ENCODE measurements at places on chromosomes 5 and 9.

- DNase-seq, result no peak
Measured at GRCh38 chr5:10699987-10700386, 61.0 kb downstream of the DAP start.

GRCh38 chr5:65125591-65126541, 355.9 kb downstream of the ADAMTS6 start:
- DNase-seq, result no peak

- DNase-seq, result no peak
Measured at GRCh38 chr9:107548298-107549142, 59.0 kb upstream of the KLF4 start.

DNA sequence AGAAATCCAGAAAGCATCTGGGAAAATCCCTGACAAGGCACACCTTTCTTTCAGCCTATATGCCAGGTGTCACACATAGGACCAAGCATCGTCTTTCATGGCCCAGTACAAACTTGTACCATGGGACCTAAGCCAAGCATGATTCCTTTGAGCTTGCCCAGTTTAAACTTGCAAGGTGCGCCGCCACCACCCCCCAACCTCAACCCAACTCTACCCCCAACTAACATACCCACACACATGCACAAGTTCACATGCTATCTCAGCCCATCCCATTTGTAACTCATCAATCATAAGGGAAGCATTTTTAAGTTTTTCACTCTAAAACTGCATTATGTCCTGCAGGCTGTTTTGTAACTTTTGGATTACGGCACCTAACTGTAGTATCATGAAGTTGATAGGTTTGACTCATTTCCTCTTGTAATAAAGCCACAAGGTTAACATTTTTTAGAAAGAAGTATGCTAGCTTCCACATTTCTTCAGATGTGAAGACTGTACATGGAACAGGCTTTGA, 145.9 kb upstream of the FST start:
- no peak for DNase-seq

GRCh38 chr5:171523781-171524180, 104.3 kb downstream of the FGF18 start:
- no peak for DNase-seq

DNA sequence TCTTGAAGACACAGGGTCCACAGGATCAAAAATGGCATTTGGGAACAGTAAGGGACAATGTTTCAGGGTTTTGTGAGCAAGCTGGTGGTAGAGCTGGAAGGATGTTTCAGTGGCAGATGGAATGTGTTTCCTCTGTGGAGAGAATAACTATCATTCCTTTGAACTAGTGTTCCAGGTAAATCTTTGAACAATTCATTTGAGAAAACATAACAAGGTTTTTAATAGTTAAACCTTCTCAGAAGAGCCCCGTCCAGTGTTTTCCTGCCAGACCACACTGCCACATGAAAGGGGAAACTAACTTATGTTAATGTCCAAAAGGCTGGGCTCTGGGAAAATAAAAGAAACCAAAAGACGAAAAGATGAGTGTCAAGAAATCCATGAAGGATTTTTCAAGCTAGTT, 207.0 kb upstream of the ZNF462 start:
- no peak for DNase-seq

GRCh38 chr5:126514131-126514557, 80.9 kb downstream of the ALDH7A1 start:
- no peak for DNase-seq

GRCh38 chr5:143399616-143400540, 3.6 kb downstream of the NR3C1 start:
- DNase-seq, result no peak

GRCh38 chr9:100294806-100295205, 57.9 kb downstream of the TEX10 start:
- no peak for DNase-seq

DNA sequence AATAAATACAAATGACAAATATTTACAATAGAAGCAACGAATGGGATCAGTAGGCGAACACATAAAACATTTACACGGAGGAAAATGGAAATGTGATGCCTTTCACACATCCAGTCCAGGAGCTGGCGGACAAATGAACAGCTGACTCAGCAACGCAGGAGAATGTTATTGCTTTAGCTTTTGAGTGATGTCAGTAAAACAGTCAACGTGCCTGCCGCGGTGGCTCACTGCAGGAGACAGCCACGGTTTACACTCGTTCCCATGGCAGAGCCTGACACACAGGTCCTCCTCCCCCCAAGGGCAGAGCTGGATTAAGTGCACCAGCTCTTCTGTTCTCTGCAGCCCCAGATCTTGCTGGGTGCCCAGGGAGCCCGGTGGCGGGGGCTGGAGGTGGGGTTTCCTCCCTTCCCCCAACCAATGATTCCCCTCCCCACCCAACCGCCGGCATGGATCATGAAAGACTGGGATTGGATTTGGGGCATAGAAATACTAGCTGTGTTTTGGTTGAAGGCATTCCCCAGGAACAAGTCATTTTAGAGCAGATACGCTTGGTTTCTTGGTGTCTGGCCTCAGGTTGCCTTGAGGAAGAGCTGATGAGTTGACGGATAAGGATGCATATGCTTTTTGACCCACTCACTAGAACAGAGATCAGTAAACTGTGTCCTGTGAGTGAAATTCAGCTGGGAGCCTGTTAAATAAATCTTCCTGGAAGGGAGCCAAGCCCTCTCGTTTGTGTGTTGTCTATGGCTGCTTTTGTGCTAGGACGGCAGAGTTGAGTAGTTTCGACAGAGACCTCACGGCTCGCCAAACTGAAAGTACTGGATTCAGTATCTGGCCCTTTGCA, 12.5 kb downstream of the STC2 start:
- no peak for DNase-seq

DNA sequence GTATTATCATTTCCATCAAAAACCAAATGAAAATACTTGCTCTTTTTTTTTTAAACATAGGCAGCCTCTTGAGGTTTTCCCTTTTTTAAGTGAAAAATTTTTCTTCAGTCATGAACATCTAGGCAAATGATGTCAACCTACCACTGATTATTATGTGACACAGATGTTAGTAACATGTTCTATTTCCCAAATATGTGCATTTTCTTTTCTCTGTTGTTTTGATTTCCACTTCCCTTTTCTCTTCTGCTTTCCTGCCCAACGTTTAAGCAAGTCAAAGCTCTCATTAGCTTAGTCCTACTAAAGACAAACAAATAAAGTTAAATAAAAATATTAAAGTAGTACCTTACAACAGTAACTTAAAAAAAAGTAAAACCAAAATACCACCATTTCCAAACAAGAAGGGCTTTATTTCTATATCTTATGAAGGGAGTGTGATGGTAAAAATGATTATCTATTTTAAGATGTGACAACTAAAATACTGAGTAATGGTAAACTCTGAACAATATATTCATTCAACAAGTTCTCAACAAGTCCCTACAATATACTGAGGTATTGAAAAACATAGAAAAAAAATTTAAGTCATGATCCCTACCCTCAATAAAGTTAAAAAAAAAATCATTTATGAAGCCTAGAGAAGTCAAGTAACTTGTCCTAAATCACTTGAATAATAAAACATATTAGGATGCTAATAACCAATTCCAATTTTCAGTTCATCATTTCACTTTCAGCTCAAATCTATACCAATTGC, 9.4 kb downstream of the SLC38A9 start:
- no peak for DNase-seq

DNA sequence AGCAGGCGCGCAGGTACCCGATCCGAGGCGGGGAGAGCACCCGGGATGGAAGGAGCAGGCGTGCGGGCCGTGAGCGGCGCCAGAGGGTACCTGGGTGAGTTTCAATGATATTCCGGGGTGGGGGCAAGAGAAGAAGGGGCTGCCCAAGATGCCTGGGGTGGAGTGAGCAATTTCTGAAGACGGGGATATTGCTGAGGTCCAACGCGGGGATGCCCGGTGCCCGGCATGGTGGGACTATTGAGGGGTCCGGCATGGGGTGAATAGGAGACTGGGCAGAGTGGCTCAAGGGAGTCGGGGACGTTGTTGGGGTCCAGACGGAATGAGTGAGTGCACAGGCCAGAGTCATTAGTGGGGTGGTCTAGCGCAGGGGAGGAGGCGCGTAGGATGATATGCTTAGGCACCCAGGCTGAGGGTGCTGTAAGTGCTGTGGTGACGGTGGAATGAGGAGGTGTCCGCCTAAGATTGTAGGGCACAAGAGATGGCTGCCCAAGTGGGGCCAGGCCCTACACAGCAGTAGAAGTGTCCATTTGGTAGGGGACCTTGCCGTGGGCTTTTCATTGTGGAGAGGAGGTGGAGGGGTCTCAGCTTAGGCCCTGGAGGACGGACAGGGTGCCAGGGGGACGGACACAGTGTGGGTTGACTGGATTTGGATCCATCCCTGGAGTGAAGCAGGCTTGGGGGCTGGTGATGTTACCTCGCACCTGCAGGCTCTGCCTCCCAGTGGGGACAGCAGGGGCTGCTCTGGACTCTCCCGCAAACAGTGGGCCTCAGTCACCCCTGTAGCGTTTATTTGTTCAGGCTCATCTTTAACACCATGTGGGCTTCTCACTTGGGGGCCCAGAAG, 719 bp downstream of the MIGA2 start:
- DNase-seq, result no peak

GRCh38 chr5:39466846-39467245, 42.1 kb upstream of the DAB2 start:
- no peak for DNase-seq

DNA sequence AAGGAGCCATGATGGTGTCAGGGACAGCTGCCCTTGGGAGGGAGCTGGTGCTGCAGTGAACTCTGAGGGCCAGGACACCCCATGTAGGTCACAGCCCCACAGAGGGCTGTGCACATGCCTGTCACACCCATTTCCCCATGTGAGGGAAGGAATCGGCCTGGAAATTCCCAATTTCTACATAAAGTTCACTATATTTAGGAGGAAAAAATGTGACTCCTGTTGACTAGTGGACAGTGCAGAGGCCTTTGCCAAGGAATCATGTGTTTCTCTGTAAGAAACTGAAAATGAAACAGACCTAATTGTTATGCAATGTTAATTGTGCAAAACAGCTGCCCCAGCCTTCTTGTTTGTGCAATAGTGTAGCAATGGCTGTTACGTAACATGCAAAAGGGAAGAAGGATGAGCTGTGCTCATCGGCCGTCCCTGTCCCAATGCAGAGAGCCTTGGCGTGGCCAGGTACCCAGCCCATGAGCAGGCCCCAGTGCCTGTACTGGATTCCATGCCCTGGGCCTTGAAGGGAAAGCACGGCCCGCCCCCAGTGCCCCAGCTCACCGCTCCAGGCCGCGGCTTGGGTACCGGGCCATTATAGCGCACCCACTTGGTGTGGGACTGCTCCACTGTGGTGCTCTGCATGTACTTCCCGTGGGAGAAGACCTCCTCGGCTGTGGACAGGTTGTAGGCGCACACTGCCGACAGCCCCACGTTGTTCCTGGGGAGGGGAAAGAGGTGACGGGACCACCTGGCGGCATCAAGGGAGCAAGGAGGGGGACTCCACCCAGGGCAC, 70.0 kb downstream of the SECISBP2 start:
- no peak for DNase-seq

DNA sequence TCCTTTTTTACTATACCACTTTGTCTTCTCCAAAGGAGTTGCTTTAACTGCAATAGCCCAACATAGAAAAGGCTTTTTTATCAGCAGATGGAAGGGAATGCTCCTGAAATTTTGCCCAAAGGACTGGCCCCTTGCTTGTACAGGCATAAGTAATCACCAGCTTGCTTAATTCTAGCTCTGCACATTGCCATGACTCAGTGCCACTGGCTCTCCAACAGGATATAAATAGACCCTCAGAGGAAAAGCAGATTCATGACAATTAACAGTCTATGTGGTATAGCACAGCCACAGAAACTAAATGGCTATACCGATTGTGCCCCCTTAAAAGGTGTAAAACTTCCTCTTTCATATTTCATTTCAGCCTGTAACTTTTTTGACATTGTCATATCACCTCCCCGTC, 227.0 kb downstream of the ZNF608 start:
- DNase-seq, result no peak

DNA sequence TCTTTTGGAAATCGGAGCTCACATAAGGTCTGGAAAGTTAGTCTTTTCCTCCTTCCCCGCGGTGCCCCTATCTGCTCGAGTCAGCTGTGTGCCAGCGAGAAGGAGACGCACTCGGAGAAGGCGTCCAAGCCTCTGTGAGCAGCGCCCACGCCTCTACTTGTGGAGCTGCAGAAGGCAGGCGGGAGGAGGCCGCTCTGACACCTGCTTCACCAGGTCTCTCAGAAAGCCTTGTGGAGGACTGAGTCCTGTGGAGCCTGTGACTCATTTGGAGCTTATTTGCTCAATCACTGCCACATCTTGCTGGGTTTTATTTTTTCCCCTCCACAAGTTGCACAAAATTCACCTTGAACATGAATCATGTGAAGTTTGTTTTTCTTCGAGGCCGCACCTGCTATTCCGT, 117.5 kb downstream of the IRX2 start:
- no peak for DNase-seq

DNA sequence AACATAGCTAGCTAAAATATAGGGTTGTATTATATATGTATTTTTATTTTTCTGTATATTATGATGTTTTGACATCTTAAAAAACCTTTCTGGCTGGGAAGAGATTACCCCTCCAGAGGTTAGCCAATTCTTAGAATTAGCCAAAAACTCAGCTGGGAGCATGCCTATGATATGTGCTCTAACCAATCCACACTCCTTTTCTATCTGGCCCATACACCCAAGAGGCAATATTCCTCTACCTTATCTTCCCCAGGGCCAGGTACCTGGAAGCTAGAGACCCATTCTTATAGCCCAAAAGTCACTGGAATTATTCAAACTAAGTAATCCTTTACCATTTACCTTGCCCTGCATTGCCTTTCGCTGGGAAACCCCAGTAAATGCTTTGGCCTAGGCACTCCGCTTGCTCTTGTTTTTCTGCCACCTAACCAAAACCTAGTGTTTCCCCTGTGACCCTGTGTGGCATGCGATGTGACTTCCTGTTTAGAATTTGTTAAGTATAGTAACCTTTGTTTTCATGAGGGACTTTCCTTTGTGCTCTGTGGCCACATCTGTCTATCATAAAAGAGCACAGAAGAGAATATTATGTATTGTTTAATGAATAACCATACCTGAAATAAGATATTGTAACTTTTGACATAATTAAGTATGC, 37.4 kb downstream of the CSNK1G3 start:
- peak; percentile 30 for DNase-seq

GRCh38 chr5:126640866-126641265, 40.1 kb downstream of the PHAX start:
- DNase-seq, result no peak

DNA sequence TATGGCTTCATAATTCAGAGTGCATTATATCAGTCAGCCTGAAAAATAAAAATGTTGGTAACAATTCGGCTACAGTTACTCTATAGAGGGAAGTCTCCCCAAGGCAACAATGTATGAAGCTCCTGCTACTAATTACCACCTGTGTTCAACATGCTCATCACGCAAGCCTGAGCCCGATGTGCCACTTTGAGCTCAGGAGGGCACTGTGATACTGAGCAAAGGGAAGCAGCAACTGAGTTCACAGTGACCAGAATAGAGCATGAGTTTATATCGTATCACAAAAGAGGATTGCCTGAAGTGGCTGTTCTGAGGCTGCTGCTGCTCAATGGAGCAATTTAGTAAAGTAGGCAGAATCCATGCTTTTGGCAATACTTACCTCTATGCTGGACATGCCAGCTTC, 202.0 kb upstream of the HAPLN1 start:
- no peak for DNase-seq

DNA sequence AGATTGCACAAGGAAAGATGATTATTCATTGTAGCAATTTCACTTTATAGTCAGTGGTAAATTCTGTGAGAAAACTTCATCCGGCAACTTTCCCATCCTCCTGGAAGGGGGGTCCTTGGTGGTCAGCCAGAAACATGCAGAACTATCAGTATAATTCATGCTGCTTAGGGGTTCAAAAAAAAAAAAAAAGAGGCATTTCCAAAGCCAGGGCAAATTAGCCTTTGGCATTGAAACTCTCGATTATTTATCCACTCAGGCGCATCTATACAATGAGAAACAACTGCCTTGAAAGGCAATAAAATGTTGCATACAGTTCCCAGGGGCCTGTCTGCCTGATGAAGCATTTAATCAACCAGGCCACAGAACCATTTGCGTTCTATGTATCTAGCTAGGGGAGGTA, 263.3 kb downstream of the TMEM167A start:
- DNase-seq, result no peak
